ENCODE measurements at places on chromosomes 1 and 21. TPM values are rescaled to one million over a fixed set of nuclear protein-coding genes. Genes with fewer than 3 reads are reported as not detected.

The HRNR gene
- not detected for total RNA-seq

The HES5 gene
- under 0.01 TPM for total RNA-seq

The CIART gene
- 1.7 TPM for total RNA-seq

The ELF3 gene
- total RNA-seq, result 0.13 TPM

The OR2T2 gene
- not detected for total RNA-seq

The SPRR5 gene
- total RNA-seq, result not detected

The RPAP2 gene
- 16.7 TPM for total RNA-seq

The FCRL6 gene
- total RNA-seq, result not detected
